Endothelial cell of umbilical vein (primary cell): ENCODE measurements at places on chromosomes 4 and X. TPM values are rescaled to one million over a fixed set of nuclear protein-coding genes. Genes with fewer than 3 reads are reported as not detected.

Gene TMPRSS11E
- not detected in 2 replicates for total RNA-seq

Gene SYAP1
- total RNA-seq, result 21.9 and 22.2 TPM in 2 replicates

Gene SPANXB1
- not detected in 2 replicates for total RNA-seq

Gene CNKSR2
- total RNA-seq, result 0.13 and 0.48 TPM in 2 replicates

Gene GSTCD
- 11.3 and 13.1 TPM in 2 replicates for total RNA-seq

Gene CXCL10
- total RNA-seq, result not detected in 2 replicates

Gene FAM236A
- total RNA-seq, result not detected in 2 replicates

Gene GCNA
- 2.3 and 4.0 TPM in 2 replicates for total RNA-seq

Gene FAM50A
- total RNA-seq, result 111 and 123 TPM in 2 replicates

Gene YIPF7
- total RNA-seq, result not detected in 2 replicates

Gene COX7B
- 229 and 230 TPM in 2 replicates for total RNA-seq

Gene KLKB1
- total RNA-seq, result not detected in 2 replicates

Gene FHL1
- 59.4 and 73.2 TPM in 2 replicates for total RNA-seq
